ENCODE measurements at places on chromosomes 2 and 18.

DNA sequence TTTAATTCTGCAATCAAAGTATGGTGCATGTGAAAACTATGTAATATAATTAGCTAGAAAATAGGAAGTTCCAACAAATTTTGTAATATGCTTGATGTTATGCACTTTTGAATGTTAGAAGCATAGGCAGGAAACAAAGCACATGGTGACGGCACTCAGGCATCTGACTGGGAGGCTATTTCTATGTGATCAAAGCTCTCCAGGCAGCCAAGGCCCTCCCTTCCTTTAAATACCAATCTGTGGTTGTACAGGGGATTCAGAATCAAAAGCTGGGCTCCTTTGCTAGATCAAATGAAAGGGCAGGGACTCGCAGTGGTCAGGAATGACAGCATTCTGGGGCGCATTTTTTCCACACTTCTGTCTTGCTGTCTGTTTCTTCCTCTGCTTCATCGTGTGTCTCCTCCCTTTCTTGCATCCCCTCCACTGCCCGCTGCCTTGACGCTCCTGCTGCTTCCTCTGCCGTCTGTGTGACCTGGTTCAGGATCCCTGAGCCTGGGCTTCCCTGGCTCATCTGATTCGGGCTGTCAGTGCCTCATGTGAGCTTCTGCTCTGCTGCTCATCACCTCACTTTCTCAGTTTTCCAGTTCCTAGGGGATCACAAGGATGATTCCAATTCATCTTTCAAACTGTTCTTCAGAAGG is 30.9 kb downstream of the TMEM182 start:
- no peak for DNase-seq

DNA sequence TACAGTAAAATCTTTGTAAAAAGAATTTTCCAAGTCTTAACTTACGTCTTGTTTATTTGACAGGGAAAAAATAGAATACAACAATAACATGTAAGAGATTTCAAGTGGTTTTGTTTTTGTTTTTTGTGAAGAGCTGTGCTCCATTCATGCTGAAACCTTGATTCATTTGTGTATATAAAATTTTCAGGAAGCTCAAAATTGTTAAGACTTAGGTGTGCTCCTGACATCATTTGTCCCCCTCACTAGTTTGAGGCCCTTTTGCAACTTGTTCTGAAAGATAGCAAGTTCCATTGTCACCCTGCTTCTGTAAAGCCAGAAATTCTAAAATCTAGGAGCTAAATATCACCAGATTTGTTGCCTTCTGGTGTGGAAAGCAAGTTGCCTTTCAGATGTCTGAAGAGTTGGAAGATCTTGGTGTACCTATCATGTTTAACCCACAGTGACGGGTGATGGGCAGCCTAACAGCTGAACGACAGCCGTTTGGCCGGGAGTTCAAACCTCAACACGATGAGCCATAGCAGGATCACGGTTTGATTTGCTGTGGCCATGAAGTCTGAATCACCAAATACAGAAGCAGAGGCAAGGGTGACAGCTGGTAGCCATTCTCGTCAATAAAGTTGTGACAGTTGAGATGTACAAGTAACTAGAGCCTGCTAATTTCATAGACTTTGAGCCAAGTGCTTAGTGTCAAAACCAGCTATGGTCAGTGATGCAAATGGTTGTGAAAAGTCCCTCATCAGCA is 205.5 kb upstream of the SP5 start:
- no peak for DNase-seq

GRCh38 chr2:182713601-182714000 is 2.5 kb upstream of the DNAJC10 start:
- no peak for DNase-seq

DNA sequence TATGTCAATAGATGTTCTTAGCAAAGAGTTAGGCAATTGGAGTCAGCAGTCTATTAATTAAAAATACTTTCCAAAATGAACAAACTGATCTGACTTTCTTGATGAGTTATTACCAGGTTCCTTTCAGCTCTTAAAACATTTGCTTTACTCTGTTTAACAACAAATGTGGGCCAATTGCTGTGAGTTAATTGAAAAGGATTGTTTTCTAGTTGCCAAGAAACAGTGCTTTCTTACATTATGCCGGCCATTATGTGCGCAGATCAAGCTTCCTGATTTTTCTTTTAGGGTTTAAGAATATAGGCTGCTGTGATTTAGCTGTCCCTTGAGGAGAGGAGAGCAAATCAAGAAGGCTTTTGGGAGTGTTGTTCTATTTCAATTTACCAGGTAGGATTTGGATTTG is 50.5 kb upstream of the ITPRID2 start:
- DNase-seq = no peak

GRCh38 chr2:59899692-59900091 is 653.8 kb downstream of the BCL11A start:
- no peak for DNase-seq

DNA sequence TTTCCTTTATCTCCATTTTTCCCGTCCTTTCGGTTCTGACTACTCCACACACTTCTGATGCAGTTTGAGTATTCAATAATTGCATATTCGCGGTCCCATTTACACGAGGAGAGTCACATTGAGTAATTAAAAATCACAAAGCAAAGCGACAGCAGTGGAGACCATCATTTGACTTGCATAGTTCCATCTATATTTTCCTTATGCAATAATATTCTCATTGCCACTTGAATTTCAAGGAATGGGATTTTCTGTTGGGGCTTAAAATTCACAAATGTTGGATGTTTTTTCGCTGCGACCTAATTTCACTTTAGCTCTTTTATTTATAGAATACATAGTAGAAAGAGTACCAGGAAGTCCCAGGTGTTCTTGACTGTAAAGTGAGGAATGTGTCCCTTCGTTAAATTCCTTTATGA is 186.8 kb downstream of the ZEB2 start:
- DNase-seq = no peak

DNA sequence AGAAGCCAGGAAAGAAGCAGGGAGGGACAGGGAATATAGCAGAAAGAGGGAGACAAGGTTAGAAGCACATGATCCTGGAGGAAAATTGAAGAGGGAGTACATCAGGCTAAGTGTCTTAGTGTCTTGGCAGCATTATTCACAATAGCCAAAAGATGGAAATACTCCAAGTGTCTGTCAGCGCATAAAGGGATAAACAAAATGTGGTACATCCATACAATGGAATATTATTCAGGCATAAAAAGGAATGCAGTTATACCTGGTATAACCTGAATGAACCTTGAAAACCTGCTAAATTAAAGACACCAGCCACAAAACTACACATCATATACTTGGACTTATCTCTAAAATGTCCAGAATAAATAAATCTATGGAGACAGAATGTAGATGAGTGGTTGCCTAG is 219.1 kb upstream of the PID1 start:
- no peak for DNase-seq

DNA sequence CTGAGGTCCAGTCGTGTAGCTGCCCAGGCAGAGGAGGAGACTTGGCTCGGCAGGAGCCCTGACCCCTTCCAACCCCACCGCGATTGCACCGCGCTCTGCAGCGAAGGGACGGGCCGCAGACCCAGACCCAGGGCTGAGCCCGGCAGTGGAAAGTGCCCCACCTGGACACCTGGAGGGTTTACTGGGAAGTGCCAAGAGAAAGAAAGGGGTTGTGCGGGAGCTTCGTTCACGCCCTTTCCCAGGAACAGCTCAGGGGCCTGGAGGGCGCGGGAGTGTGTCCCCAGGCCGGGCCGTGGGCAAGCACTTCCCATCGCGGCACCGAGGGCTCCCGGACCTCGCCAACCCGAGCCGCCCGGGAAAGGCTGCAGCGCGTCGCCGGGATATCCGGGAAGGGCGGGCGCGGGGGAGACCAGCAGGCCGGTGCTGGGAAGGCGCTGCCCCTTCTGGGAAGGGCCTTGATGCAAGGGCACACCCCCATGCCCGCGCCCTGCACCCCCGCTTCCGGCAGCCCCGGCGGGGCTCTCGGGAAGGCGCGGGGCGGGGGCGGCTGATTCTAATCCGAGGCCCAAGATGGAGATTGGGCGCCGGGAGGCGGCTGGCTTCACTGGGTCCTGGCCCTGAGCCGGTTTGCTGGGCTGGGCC is 36.1 kb upstream of the MRPL33 start:
- DNase-seq = no peak

DNA sequence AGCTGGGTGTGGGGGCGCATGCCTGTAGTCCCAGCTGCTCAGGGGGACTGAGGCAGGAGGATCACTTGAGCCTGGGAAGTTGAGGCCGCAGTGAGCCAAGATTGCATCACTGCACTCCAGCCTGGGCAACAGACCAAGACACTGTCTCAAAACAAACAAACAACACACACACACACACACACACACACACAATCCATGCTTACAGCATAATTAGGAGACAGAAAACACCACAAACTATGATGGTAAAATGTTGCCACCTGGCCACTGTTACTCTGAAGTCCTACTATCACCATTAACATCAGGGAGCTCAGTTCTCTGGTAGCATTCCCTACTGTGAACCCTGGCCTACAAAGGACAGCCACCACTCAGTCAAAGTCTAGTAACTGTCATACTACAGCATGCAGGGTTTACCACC is 18.3 kb downstream of the DNPEP start:
- DNase-seq = no peak

GRCh38 chr2:161237392-161238264 is 70.6 kb upstream of the PSMD14 start:
- DNase-seq = no peak

- DNase-seq = no peak
These were observed 78.3 kb downstream of the TAF4B start for GRCh38 chr18:26304511-26304910.

DNA sequence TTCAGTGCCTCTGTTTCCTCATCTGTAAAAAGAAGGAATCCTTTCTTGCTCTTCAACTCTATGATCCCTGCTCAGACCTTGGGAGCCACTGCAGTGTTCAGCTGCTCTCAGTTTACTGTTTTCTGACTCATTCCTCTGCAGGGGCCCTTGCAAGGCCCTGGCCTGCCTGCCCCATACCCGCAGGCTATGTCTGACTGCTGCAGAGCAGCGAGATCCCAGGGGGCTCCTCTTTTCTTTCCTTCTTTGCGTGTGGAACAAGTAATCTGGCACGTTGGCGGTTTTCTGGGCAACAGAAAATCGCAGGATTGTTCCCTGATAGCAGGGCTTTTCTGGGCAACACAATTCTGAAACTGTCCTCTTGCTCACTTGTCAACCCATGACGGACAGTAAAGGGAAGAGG is 376.0 kb downstream of the DCC start:
- DNase-seq = no peak

DNA sequence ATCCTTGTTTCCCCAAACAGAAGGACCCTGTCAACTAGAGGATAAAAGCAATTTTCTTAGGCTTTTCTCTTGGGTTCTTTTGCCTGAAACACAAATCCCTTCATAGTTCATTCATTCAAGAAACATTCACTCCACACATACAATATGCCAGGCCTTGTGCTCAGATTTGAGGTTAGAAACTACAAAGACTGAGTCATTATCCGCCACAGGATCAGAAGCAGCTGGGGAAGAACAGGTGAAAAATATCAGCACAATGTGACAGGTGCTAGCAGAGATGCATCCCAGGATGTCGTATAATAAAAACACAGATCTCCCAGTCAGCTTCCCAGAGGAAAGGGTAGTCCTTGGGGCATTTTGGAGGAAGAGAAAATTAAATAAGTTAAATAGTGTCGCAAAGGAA is 172.4 kb downstream of the LRATD1 start:
- DNase-seq = no peak

- DNase-seq = no peak
These were observed 179.1 kb downstream of the ANKRD44 start for GRCh38 chr2:197131558-197131855.

DNA sequence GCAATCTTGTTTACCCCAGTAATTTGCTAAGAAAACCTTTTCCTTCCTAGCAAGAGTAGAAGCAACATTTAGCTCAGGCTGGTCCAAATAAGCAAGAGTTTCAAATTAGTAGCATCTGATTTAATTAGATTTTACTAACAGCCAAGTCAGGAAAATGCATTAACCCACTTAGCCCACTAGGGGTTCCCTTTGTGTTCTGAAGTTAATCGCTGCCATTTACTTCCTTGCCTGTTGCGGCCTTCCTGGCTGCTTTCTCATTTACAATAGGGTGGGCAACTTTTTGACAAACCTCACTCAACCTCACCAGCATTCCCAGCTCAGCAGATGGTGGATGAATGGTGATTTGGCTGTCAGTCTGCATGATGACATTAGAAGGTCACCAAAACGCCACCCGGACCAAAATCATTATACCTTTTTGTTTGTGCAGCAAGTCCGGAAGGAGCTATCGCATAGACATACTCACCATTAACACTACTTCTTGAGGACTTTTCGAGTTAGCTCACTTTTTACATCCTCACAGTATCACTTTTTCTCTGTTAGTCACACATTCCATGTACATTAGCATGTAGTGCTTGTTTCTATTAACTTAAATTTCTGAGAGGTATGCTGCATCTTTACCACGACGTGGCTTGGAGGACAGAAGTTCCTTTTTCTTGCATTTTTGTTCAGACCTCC is 101.5 kb upstream of the SETBP1 start:
- no peak for DNase-seq

- DNase-seq = no peak
These were observed 562.2 kb downstream of the DCC start for GRCh38 chr18:52902188-52902587.

DNA sequence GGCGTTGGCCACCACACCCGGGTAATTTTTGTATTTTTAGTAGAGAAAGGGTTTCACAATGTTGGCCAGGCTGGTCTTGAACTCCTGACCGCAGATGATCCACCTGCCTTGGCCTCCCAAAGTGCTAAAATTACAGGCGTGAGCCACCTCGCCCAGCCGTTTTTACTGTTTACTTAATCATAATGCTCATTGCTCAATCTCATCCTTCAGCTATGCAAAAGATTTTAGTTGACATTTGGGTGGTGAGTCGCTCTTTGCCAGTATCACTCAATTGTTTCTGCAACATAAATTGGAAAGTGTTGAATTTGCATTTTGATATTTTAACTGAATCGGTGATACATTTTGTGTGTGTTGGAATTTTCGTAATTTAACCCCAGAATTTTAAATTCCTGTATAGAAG is 7.8 kb upstream of the ZNF532 start:
- DNase-seq = no peak

GRCh38 chr2:79630972-79631557 is 118.2 kb downstream of the CTNNA2 start:
- no peak for DNase-seq

DNA sequence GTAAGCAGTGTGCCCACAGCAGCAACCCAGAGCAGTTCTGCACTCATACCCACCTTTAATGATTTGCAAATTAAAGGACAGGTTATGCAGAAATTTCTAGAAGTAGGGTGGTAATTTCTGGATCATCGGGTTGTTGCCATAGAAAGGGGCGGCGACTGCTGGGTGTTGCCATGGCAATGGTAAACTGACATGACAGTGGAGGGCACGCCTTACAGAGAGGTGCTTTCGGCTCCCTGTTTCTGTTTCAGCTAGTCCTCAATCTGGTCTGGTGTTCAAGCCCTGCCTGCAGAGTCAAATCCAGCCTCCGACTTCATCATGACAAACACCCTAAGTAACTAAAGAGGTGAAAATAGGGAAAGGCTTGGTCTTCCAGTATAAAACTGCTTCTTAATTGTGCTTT is 667.7 kb downstream of the SOCS6 start:
- DNase-seq = no peak

DNA sequence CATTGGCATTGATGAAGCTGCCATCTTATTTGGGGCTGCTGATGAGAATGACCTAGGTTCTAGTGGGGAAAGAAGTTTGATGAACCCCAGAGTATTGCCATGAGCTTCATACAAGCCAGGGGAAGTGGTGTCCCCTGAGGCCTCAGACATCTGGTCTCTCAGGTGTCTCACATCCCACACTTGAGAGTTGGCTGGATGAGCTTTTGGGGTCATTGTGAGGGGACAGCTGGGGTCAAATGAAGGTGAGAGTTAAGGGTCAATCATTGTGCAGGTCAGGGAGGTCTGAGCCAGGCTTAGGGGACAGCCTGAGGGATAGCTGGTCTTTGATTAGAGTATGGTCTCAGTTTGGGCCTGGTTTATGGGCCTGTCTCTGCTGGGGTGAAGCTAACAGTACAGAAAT is 336.5 kb downstream of the CYP26B1 start:
- DNase-seq = no peak

All from stimulated activated CD8-positive, alpha-beta memory T cell treated with anti-CD3 and anti-CD28 coated beads, Interleukin-15, amount 100 ng/mL, for 24 hours (primary cell).